Suppressor macrophage treated with lipopolysaccharide for 1 hour (primary cell): ENCODE measurements at places on chromosomes 5 and 9.

- DNase-seq: peak; percentile 26
Observed at GRCh38 chr9:109463924-109464625, 34.0 kb downstream of the PTPN3 start.

DNA sequence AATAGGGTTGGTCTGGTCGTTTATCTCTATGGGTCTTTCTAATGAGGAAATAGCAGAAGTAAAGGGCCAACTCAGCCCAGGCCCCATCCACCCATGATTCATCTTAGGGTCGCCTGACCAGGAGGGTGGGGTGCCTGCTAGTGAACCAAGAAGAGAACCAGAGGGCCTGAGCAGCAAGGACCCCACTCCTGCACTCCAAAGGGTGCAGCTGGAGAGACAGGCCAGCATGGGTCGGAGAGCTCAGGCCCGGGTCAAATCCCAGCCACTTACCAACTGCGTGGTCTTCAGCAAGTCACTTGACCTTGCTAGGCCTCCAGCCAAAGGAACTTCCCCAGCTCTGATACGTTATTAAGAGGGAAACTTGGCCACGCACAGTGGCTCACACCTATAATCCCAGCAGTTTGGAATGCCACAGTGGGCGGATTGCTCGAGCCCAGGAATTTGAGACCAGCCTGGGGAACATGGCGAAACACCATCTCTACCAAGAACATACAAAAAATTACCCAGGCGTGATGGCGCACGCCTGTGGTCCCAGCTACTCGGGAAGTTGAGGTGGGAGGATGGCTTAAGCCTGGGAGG, 4.3 kb downstream of the BBLN start:
- DNase-seq: peak; percentile 47

GRCh38 chr9:8715788-8716187, 916.2 kb upstream of the DMAC1 start:
- DNase-seq: no peak

DNA sequence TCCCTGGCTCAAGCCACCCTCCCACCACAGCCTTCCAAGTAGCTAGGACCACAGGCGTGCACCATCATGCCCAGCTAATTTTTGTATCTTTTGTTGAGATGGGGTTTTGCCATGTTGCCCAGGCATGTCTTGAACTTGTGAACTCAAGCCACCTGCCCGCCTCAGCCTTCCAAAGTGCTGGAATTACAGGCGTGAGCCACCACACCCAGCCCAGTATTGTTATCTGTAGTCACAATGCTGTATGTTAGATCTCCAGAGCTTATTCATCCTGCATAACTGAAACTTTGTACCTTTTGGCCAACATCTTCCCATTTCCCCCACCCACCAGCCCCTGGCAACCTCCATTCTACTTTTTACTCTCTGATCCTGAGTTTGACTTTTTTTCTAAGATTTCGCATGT, 37.5 kb downstream of the CREBRF start:
- no peak for DNase-seq

DNA sequence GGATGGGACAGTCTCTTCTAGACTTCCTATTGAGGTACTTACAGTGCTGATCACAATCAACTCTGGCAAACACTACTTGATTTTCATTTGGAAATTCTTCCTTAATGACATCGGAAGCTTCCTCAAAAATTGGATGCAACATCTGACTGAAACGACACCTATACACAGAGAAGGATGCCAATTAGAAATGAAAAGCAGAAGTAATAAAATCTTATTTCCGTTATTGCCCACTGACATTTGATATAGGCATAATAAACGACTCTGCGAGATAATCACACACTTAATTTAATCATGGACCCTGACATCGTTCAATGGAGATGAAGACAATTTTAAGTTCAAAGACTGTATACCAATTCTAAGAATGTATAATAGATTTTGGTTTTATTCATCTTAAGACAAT, 46.4 kb downstream of the ERP44 start:
- no peak for DNase-seq

DNA sequence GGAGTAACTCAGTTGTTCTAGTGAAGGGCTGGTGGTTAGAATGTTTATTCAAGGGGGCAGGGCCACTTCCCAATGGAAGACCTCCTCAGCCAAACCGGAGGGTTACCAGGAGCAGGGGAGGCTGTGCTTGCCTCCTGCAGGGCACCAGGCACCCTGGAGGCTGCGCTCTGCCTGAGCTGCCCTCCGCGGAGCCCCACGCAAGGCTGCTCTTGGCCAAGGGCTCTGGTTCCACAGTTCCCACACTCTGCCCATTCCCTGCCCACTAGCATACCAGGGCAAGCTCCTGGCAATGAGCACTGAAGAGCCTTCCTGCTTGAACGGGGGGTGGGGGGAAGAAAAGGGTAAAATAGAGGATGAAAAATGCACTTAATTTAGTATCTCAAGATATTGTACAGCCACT, 35.5 kb upstream of the PTCH1 start:
- DNase-seq: no peak

DNA sequence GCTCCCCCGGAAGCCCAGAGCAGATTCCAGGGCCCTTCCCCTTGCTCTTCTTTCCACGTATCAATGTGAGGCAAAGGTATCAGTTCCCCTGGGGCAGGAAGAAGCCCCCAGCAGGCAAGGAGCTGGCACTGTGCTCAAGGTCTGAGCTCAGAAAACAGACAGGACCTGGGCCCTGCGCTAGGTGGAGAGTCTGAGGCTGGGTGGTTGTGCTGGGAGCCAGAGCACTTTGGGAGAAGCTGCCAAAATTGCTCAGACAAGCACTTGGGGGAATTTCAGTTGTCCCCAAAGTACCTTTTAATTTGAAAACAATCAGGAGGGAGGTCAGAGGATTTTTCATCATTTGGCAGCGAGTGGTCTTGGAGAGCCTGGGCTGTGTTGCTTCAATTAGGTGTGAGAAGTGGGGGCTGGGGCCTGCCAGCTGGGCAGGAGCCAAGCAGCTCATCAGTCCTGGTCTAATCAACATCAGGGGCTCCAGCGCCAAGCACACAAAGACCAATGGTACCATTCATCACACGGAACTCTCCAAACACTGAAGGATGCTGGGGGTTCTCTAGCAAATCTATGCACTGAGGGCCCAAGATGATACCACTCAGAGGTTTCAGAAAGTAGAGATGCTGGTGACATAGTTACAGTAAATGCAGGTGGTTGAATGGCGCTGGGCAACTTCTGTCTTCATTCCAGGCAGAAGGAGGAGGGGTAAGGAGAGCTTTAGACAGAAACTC, 176.5 kb downstream of the SNX18 start:
- DNase-seq: no peak

DNA sequence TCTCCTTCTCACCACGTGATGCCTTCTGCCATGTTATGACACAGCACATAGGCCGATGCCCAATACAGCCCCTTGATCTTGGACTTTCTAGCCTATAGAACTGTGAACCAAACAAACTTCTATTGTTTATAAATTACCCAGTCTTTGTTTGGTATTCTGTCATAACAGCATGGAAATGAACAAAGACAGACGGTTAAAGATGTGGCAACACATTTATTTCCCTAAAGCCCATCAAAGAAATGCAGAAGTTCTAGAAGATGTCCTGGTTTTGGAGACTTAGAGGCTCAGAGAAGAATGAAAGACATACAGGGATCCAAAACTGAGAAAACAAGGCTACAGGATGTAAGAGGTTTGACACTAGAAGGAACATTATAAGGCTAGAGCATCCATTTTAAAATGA, 600.8 kb upstream of the DAB2 start:
- peak; percentile 9 for DNase-seq

DNA sequence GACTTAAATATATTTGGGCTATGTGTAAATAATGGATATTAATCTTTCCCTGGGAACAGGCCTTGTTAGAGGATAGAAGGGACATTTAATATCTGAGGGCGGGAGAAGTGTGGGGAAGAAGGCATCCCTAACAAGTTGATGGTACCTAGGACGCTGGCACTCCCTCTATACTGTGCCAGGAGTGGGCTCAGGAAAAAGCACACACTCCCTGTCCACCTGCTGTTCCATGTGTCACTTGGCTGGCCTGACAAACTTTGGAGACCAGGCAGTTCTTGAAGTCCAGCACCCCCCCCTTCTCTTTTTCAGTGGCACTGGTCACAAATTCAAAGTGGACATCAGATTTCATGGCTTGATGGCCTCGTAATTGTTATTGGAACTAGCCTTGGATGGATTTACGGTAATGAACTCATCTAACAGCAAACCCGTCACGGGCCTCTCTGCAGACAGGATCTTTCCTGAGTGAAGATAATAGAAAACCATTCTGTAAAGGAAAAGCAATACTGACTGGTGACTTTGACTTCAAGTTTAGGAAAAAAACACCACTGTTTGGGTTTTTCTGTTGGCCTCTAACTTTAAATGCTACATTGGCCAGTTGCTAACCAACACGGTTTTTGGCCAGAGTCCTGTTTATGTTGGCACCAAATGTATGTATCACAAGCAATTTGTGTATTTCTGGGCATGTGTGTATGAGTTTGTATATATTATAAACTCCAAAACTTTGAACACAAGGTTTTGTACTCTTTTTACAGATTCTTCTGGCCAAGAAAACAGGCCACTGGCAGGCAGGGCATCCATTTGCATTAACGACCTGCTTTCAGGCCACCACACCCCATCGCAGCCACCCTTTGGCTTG, 552.6 kb downstream of the CCDC171 start:
- DNase-seq: no peak

DNA sequence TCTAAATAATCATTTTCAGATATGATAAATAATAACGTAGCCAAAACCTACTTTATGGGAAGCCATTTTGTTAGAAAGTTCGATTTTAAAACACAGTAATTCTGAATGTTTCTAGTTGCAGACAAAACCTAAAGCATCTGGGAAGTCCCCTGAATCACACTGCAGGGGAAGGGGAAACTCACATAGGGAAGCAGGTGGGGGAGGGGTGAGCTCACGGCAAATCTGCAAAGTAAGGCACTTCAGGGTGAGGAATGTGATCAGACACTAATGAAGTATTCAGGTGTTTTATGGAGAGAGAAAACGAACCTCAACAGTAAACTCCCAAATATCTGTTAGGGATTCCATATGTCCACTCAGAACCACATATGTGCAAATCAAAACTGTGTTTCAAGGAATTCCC, 70.7 kb downstream of the EPB41L4A start:
- DNase-seq: peak; percentile 26

DNA sequence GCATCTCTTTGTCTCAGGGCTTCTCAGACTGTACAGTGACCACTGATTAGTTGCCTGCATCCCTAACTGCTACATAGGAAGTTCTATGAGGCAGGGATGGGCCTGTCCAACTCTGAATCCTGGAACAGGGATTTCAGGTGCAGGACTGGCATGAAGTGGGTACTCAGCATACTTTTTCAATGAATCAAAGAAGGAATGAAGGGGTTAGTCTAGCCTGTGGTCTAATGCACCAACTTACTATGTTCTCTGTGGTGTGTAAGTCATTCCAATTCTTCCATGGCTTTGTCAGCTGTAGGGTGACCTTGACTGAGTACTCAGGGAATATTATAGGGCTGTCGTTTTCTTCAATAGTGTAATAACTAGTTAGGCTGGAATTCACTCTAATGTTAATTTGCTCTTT, 8.3 kb downstream of the COL15A1 start:
- DNase-seq: no peak

DNA sequence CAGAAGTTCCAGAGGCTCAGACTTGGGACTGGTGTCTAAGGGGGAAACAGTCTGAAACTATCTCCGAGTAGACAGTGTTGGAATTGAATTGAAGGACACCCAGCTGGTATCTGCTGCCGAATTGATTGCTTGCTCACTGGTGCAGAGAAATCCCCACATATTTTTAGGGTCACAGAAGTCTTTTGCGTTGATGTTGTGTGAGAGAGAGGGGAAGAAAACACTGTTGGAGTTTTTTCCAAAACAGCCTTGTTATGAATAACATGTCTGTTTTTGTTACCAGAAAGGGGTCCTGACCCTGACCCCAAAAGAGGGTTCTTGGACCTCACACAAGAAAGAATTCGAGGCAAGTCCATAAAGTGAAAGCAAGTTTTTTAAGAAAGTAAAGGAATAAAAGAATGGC, 81.3 kb downstream of the ALDH7A1 start:
- DNase-seq: no peak

DNA sequence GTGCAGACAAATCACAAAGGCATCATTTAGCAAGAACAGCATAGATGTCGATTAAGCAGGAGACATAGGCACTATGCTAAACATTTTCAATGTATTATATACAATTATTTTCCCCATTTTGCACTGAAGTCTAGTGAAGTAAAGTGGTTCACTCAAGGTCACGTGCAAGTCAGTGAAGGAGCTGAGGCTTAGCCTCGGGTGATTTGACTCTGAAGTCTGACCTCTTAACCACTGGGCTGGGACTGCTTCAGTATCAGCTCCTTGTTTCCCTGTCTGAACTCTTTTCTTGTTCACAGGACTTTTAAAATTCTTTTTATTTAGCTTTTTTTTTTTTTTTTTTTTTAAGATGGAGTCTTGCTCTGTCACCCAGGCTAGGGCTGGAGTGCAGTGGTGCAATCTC, 262.7 kb downstream of the DRD1 start:
- no peak for DNase-seq

DNA sequence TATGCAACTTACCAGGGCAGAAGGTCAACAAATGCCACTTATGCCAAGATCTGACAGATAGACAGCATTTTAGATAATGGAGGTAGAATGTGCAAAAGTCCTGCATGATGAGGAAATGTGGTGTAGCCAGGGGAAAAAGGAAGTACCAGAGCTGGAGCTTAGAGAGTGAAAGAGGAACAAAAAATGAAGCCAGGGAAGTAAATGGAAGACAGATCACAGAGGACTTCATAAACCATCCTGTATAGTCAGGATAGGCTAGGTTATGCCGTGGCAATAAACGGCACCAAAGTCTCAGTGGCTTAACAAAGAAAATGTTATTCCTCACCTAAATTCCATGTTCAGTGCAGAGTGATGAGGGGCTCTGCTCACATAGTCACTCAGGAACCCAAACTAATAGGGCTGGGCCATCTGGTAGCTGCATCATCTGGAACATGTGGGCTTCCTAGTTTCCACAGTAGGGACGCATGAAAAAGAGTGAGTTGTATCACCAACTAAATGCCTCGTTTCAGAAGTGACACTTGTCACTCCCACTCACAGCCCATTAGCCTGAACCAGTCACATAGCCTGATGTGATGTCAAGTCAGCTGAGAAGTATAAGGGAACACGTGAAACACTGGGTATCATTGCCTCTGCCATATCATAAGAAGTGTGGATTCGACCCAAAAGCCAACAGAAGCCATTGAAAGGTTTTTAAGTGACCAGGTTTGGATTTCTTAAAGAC, 70.3 kb downstream of the SH3RF2 start:
- peak; percentile 73 for DNase-seq

- peak; percentile 98 for DNase-seq
Observed at GRCh38 chr9:70466976-70467561, 52.6 kb upstream of the KLF9 start.

- no peak for DNase-seq
Observed at GRCh38 chr9:109906766-109907382, 126.9 kb downstream of the PALM2AKAP2 start.

DNA sequence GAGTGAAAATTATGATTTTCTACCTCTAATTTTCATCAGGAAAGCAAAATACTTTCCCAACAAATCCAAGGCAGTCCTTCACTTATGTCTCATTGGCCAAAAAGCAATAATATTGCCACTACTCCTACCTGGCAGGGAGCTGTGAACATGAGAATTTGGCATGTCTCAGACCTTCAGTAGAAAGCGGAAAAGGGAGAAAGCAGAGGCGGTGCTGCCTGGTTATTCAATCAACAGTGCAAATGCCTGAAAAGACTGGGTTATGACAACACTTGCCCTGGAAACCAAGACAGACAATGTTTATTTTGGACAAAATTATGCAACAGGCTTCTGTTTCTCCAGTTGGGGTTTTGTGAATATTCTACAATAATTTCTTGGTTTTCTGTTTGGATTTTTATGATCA, 194.4 kb downstream of the TAF11L14 start:
- no peak for DNase-seq
